ENCODE measurements at places on chromosomes 13 and 19.
A peak's percentile ranks its signal among the peaks of the same experiment; 100 is the strongest.

DNA sequence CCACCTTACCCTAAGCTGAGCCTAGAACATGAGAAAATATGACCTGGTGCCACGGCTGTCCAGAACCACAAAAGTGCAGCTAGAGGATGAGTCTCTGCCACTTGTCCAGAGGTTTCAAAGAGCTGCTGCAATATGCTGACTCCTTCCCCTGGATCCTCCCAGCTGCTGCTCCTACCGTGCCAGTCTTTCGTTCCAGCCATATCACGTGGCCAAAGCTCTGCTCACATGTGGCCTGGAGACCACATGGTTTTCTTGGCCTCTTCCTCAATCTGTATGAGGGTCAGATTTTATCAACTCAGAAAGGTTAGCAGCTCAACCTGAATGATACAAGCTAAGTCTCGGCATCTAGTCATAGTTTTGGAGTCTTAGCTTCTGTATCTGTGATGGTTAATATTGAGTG, 3.2 kb upstream of the SACS start:
- no peak overlapping the region for H3K4me3 ChIP-seq
- peaks cover 9% of the 10 kb centered on the region for H3K27me3 ChIP-seq
- no peak for DNase-seq

GRCh38 chr19:40178756-40179155, 12.5 kb upstream of the MAP3K10 start:
- no peaks in the 10 kb centered on the region for H3K36me3 ChIP-seq
- no peak for DNase-seq
- H3K27me3 ChIP-seq = peaks cover 10% of the 10 kb centered on the region
- H3K4me1 ChIP-seq = no peaks in the 10 kb centered on the region

- H3K4me1 ChIP-seq = peaks cover 15% of the 10 kb centered on the region
- H3K36me3 ChIP-seq = peaks cover 4% of the 10 kb centered on the region
- no peak overlapping the region for H3K4me3 ChIP-seq
These were observed 30.1 kb downstream of the DNAJC3 start for GRCh38 chr13:95707035-95707434.

DNA sequence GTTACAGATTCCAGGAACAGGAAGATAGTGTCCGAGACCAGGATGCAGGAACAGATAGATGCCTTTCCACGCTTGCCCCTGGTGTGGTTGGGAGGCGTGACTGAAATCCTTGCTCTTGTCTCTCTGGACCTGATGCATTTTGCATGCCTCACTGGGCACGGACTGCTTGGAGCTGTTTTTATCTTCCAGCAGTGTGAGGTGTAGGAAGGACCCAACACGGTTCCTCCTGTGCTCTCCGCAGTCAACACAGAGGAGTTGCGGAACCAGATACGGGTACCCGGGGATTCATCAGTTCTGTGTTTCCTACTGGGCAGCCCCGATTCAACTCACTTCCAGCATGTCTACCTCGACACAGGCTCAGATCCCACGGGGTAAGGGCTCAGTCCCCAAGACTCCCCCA, 6.5 kb downstream of the DOT1L start:
- no peak overlapping the region for H3K27ac ChIP-seq
- no peak for DNase-seq
- no peaks in the 10 kb centered on the region for H3K36me3 ChIP-seq

DNA sequence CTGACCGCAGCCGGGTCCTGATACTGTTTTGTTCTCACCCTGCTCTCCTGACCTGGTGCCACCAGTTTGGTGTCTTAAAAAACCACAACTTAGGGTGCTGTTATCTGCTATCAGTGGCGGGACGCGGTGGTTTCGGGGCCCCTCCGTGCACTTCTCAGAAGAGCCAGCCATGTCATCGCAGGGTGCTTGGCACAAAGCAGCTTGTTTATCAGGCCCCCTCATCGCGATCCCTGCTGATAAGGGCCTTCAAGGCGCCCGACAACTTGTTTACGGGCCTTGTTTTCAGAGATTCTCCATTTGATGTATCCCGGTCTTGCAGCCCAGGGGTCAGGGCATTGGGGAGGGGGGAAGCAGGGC, 58.1 kb upstream of the KLF2 start:
- peaks cover 23% of the 10 kb centered on the region for H3K4me1 ChIP-seq
- DNase-seq = peak; percentile 59
- no peaks in the 10 kb centered on the region for H3K27me3 ChIP-seq
- peak overlapping the region; percentile 62 for H3K27ac ChIP-seq
- H3K36me3 ChIP-seq = no peaks in the 10 kb centered on the region
- H3K4me3 ChIP-seq = no peak overlapping the region

- H3K36me3 ChIP-seq = no peaks in the 10 kb centered on the region
- peak overlapping the region; percentile 32 for H3K27ac ChIP-seq
- H3K4me1 ChIP-seq = peaks cover 17% of the 10 kb centered on the region
- H3K27me3 ChIP-seq = no peaks in the 10 kb centered on the region
- no peak overlapping the region for H3K4me3 ChIP-seq
These were observed 21.0 kb upstream of the SERP2 start for GRCh38 chr13:44352671-44353070.

GRCh38 chr13:29886446-29886845, 36.0 kb upstream of the UBL3 start:
- H3K4me1 ChIP-seq = no peaks in the 10 kb centered on the region
- no peak overlapping the region for H3K4me3 ChIP-seq
- no peak for DNase-seq
- no peaks in the 10 kb centered on the region for H3K36me3 ChIP-seq
- H3K27me3 ChIP-seq = no peaks in the 10 kb centered on the region

GRCh38 chr13:108915095-108915633, 285.8 kb downstream of the MYO16 start:
- H3K27ac ChIP-seq = no peak overlapping the region
- no peak for DNase-seq
- no peak overlapping the region for H3K4me3 ChIP-seq
- H3K36me3 ChIP-seq = no peaks in the 10 kb centered on the region
- no peaks in the 10 kb centered on the region for H3K4me1 ChIP-seq

DNA sequence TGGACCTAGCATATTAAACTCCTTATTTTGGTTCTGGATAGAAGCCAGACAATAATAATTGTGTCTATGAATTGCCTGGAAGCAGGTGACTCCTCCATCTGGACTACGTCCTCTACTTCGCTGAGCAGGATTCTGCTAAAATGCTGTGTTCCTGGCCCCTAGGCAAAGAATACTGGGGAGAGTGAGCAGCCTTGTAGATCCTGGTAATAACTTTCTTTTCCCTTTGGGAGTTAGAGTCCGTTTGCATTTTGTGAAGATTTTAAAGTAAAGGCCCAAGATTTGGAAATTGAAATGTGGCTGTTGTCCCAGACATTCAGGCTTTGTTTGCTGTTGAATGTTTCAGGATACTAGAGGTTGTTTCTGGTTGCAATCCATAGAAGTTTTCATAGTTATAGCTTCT, 511.9 kb upstream of the KLF12 start:
- H3K4me1 ChIP-seq = no peaks in the 10 kb centered on the region
- H3K4me3 ChIP-seq = no peak overlapping the region
- H3K27ac ChIP-seq = no peak overlapping the region
- H3K36me3 ChIP-seq = no peaks in the 10 kb centered on the region
- no peak for DNase-seq

GRCh38 chr13:94495806-94496205, 16.3 kb upstream of the DCT start:
- DNase-seq = no peak
- no peaks in the 10 kb centered on the region for H3K4me1 ChIP-seq
- no peaks in the 10 kb centered on the region for H3K27me3 ChIP-seq
- H3K36me3 ChIP-seq = no peaks in the 10 kb centered on the region
- no peak overlapping the region for H3K4me3 ChIP-seq

DNA sequence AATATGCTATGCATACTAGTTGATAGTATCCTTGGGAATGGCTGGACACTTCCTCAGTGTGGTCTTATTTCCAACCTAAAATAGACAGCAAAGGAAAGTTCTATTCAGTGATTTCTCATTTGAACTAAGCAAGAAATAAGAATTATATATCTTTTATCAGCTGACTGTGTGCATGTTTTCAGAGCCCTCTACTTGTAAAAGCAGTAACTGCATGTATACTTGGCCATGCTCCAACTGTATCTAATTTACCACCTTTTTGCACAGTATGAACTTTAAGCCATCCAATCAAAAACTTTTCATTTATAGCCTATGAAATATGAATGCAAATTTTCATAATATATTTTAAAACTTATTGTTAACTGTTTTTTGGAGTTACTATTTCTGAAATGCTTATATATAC, 136.4 kb upstream of the PCDH9 start:
- no peak for DNase-seq
- H3K27ac ChIP-seq = no peak overlapping the region
- H3K27me3 ChIP-seq = no peaks in the 10 kb centered on the region
- H3K4me1 ChIP-seq = no peaks in the 10 kb centered on the region
- H3K36me3 ChIP-seq = no peaks in the 10 kb centered on the region

GRCh38 chr19:51071095-51071405, 6.2 kb upstream of the KLK13 start:
- DNase-seq = no peak
- H3K27me3 ChIP-seq = peaks cover 13% of the 10 kb centered on the region
- no peak overlapping the region for H3K4me3 ChIP-seq

DNA sequence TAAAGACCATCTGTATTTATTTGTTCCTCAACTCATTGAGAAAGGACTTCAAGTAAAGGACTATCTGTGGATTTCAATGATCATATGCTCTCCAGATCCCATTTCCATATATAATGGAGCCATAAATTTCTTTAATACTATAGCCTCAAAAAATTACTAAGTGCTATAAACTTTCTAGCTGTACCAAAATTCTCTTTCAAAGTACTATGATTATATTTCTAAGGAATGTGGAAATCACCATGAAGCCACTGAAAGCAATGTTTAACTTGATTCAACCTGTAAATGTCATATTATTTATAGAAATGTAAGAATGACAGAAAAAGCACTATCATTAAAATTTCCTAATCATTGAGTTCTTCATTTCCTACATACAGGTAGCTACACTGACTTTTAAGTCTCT, 20.7 kb downstream of the TBC1D4 start:
- H3K27me3 ChIP-seq = no peaks in the 10 kb centered on the region
- no peak overlapping the region for H3K27ac ChIP-seq
- H3K4me3 ChIP-seq = no peak overlapping the region
- H3K4me1 ChIP-seq = no peaks in the 10 kb centered on the region
- no peak for DNase-seq

GRCh38 chr13:110910013-110910890, 4.6 kb downstream of the ANKRD10 start:
- DNase-seq = no peak
- peaks cover 4% of the 10 kb centered on the region for H3K36me3 ChIP-seq
- H3K4me1 ChIP-seq = peaks cover 19% of the 10 kb centered on the region
- H3K4me3 ChIP-seq = no peak overlapping the region
- no peaks in the 10 kb centered on the region for H3K27me3 ChIP-seq

- no peaks in the 10 kb centered on the region for H3K36me3 ChIP-seq
- H3K4me3 ChIP-seq = no peak overlapping the region
- no peaks in the 10 kb centered on the region for H3K4me1 ChIP-seq
- H3K27ac ChIP-seq = no peak overlapping the region
- no peaks in the 10 kb centered on the region for H3K27me3 ChIP-seq
- no peak for DNase-seq
These were observed 8.5 kb downstream of the UNC13A start for GRCh38 chr19:17679526-17680229.

DNA sequence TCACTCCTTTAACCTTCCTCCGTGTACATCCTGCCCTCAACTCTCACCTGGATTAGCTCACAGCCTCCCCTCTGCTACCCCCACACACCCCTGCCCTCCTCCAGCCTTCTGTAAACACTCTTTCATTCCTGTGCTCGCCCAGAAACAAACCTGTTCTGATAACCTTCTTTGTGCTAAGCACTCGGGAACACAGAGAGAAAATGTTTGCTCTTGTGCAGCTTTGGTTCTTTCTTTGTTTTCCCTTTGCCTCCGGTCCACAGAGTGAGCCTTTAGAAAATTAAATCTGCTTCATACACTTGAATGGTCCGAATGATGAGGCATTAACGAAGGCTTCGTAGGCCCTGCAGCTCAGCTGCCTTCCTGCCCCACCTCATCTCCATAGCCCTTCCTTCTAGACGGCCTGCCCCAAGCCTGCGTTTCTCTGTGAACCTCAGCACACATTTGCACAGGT, 6.6 kb upstream of the ZDHHC20 start:
- DNase-seq = no peak
- H3K27me3 ChIP-seq = no peaks in the 10 kb centered on the region
- no peaks in the 10 kb centered on the region for H3K36me3 ChIP-seq
- H3K4me3 ChIP-seq = no peak overlapping the region
- no peaks in the 10 kb centered on the region for H3K4me1 ChIP-seq

GRCh38 chr13:39909634-39910033, 254.2 kb downstream of the COG6 start:
- H3K4me1 ChIP-seq = no peaks in the 10 kb centered on the region
- no peak overlapping the region for H3K27ac ChIP-seq
- no peaks in the 10 kb centered on the region for H3K27me3 ChIP-seq
- DNase-seq = no peak
- no peak overlapping the region for H3K4me3 ChIP-seq
- H3K36me3 ChIP-seq = no peaks in the 10 kb centered on the region

DNA sequence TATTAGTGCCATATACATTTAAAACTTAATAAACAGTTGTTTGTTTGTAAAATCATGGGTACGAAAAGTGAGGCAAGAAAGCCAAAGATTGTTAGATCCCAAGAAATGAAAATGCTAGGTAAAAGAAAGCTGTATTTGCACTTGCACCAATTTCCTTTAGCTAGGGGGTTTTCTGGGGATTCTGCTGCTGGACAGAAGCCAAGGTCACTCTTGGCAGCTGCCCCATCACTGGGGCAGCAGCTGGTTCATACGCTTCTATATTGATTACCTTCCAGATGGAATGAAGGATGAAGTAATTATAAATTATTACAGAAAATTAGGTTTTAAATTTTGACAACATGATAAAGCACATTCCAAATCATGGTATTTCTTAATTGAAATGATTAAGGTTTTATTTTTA, 127.4 kb downstream of the SLITRK5 start:
- no peak overlapping the region for H3K27ac ChIP-seq
- no peaks in the 10 kb centered on the region for H3K27me3 ChIP-seq
- H3K36me3 ChIP-seq = no peaks in the 10 kb centered on the region
- DNase-seq = no peak

DNA sequence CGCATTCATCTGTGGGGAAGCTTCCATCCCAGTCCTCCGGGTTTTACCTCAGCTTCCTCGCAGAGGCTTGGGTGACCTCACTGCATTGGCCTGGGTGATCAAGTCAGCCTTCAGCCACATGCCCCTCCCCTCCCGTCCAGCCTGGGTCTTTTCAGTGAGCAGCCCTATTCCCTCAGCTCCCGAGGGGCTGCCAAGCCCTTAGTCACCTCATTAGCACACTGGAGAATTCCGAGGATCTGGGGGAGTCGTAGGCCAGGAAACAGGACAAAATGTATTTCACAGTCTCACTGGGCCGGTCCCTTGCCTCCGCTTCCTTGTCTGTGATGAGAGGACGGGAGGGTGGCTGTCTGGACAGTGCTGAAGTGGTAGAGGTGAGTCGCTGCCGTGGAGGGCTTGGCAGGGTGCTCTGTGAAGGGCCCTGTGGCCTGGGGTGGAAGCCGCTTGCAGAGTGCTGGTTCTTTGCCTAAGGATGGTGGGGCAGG, 19.9 kb downstream of the KDM4B start:
- H3K4me1 ChIP-seq = no peaks in the 10 kb centered on the region
- DNase-seq = no peak
- peaks cover 2% of the 10 kb centered on the region for H3K36me3 ChIP-seq
- no peaks in the 10 kb centered on the region for H3K27me3 ChIP-seq

Measured in T-cell (primary cell).